ENCODE measurements at places on chromosomes 1 and 21.

GRCh38 chr1:30108186-30108585, 615.2 kb downstream of the MATN1 start:
- no peak for DNase-seq

- no peak for DNase-seq
Observed at GRCh38 chr1:67818725-67819301, 14.5 kb downstream of the GNG12 start.

DNA sequence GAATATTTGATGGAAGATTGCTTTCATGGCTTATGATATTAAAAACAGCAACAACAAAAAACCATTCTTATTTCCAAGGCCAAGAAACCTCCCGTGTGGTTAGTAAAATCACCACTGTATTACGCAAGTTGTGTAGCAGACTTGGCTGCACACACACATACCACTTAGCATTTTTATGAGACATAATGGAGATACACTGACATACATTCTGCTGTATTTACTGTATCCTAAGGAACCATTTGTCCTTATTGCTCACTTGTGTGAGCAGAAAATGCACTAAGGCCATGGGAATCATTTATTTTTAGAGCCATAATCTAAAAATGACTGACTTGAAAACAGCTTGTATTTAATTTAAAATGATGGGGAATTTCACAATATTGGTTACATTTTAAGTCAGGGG, 584 bp upstream of the C1orf141 start:
- no peak for DNase-seq

- no peak for DNase-seq
Observed at GRCh38 chr1:44698138-44698537, 23.6 kb downstream of the ARMH1 start.

DNA sequence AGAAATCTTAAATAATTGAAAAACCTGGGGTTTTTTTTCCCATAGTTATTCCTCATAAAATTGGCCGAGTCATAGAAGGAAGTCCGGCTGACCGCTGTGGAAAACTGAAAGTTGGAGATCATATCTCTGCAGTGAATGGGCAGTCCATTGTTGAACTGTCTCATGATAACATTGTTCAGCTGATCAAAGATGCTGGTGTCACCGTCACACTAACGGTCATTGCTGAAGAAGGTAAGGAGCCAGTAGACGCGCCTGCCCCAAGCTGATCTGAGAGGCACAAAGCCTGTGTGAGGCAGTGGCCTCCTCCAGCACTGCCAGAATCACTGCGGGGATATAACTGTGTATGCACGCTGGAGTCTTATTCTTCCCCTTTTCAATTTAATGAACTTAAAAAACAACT, 100.3 kb downstream of the PHTF1 start:
- no peak for DNase-seq

DNA sequence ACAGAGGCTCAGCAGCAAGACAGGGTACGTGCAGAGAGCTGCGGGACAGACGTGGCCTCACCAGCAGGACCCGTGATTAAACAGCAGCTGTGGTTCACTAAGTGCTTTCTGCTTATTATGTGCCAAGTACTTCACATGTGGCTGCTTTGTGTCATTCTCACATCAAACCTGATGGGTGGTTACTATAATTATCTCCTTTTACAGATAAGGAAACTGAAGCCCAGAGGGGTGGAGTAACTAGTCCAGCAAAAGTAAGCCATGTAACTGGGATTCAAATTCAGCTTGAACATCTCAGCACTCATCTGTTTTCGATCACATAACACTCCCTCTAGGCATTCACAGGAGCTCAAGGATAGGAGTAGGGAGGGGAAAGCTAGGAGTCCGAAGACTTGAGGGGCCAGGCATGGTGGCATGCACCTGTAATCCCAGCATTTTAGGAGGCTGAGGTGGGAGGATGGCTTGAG, 50.8 kb upstream of the CLIC4 start:
- DNase-seq, result no peak

DNA sequence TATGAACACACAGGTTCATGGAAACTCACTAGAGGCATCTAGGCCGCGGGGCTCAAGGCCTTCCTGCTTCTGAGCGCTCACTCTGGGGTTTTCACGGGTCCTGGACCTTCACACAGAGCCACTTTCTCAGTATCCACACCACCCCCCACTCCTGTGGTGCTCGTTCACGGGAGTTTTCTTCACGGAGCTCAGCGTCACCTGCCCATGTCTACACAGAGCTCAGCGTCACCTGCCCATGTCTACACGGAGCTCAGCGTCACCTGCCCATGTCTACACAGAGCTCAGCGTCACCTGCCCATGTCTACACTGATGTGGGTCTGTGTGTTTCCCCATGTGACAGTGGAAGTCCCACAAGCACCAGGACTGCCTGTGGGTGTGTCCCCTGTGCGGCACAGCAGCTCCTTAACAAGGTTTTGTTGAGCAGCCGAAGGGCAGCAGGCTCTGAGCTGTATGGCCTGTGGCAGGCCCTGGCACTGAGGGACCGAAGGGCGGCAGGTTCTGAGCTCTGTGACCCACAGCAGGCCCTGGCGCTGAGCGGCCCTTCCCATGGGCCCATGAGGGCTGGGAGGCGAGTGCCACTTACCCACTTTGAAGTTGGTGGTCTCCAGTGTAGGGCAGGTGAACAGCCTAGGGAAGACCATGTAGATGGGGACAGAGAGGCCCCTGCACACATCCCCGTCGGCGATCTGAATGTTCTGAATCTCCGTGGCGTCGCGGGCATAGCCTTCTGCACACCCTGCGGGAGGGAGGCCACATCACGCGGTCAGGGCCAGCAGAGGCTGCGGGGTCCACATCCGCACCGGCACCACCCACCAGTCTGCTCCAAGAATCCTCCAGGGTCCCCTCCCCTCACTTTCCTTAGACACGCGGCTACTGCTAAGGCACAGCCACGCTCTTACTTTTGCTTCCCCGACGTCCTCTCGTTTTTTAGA, 39.8 kb downstream of the VPS26C start:
- no peak for DNase-seq

DNA sequence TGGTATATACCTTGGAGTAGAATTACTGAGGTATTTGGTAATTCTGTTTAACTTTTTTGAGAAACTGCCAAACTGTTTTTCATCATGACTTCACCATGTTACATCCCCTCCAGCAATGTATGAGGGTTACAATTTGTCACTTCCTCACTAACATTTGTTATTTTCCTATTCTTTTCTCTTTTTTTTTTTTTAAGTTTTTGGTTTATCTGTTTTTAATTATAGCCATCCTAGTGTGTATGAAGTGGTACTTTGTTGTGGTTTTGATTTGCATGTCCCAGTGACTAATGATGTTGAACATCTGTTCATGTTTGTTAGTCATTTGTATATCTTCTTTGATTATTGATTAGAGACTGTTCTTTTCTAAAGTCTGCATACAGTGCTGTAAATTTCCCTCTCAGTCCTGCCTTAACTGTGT, 147.3 kb downstream of the HS2ST1 start:
- no peak for DNase-seq

DNA sequence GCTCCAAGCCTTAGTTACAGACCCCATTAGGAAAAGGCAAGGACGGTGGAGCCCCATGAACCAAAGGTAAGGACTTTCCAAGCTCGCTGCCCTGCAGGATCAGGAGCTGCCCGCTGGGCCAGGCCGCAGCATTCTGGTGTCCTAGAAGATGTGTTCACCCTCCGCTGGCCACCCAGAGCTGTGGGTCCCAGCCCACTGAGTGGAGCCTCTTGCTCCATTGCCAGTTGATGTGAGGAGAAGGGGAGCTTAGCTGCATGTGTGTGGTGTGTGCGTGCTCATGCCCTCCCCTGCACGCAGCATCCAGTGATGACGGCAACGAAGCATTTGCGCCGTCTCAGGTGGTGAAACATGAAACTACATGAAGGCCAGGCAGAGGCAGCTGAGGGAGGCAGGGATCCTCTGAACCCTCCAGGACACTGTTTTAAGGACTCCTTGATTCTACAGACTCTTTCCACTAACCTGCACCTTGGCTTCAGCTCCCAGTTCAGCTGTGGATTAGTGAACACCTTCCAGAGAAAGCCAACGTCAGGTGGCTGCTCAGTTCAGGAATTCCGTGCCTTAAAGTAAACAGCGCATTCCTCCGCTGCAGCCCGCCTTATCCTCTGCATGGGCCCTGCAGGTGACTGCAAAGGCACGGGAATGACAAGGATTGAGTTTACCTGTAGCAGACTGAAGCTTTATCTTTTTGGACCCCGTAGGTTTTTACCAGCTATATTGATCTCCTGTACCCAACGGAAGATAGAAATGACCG, 48.7 kb downstream of the SMYD2 start:
- no peak for DNase-seq

- no peak for DNase-seq
Observed at GRCh38 chr1:151418081-151418480, 18.7 kb downstream of the PSMB4 start.

Data from esophagus squamous epithelium (tissue), 5 donors.